Pulmonary artery endothelial cell (primary cell): ENCODE measurements at places on chromosomes 1 and 21. TPM values are rescaled to one million over a fixed set of nuclear protein-coding genes. Genes with fewer than 3 reads are reported as not detected.

DNA sequence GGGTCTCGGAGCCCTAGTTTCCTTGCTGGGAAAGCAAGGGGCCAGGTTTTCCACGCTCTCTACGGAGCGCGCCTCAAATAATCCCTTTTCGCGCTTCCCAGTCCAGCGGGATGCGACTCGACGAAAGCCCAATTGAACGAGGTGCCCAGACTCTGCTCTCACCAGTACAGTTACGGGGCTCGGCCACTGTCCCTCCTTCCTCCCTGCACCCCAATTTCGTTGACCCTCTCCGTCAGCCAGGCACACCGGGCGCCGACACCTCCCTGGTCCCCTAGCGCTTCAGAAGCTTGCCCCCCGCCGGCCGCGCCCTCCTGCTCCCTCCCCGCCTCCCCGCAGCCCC lies 389 bp downstream of the SEMA6C start:
- DNase-seq, result no peak

GRCh38 chr1:101039245-101039644 lies 13.7 kb upstream of the DPH5 start:
- DNase-seq, result no peak

The PCP4 gene
- not detected in 2 replicates for total RNA-seq

The PLPPR4 gene
- not detected in 2 replicates for total RNA-seq

The KRTAP22-1 gene
- not detected in 2 replicates for total RNA-seq

The TRIM46 gene
- total RNA-seq, result 4.1 and 4.9 TPM in 2 replicates
